Activated naive CD4-positive, alpha-beta T cell (primary cell): ENCODE measurements at places on chromosomes 11 and 22.

DNA sequence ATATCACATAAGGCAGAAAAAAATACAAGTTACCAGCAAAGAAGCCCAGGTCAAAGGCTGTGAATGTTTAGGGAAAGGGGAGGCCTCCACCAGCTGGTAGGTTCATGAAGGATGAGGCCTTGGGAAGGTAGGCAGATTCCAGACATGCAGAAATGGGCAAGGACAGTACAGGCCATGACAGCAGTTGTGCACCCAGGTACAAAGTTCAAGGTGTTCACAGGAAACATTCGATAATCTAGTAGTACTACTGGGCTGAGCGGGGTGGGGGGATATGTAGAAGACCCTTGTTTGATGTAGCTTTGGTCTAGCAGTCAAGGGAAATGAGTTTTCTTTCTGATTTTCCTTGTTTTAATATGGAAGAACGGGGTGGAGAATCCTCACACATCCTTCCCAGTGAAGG lies 152.8 kb upstream of the RASSF10 start:
- DNase-seq: no peak

GRCh38 chr11:72037554-72038311 lies 39.0 kb downstream of the IL18BP start:
- no peak for DNase-seq

DNA sequence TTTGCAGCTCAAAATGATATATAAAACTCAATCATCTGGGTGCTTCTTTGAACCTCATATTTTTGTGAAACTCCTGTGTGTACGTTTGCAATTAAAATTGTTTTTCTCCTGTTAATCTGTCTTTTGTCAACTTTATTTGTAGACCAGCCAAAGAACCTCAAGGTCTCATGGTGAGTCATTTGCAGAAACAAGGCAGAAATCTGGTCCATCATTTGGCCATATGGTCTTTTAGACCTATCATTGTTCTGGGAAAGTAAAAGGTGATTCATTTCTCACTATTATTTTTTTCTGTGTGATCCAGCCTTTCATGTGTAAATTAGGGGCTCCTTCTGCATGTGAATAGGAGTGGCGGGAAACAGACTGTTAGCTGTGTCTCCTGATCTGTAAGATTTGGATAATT lies 399.1 kb upstream of the DDI1 start:
- DNase-seq: no peak

- no peak for DNase-seq
These were observed 355.6 kb upstream of the DDI1 start for GRCh38 chr11:103680826-103681225.

DNA sequence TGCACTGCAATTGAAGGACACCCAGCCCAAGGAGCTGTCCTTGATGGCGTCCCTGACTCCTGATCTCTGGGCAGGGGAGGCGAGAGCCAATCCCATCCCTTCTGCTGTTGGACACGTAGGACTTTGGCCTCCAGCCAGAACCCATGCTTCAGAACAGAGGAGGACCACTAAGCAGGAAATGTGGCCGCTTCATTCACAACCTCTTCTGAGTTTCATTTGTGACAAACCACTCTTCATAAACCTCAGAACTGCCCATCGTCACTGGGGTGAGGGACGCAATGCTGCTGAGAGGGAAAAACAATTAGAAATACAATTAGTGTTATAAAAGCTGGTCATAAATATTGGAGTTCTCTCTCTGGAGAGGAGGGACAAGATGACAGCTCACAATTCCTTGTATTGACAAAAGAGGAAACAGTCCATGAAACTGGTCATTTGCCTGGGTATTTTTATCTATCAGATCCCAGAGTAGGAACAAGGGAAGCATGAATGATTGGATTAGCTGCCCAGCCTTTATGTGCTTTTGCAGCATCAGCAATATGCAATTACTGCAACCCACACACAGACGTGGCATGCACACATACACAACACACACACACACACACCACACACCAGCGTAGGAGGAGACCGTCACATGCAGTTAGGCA lies 216.5 kb upstream of the CADM1 start:
- no peak for DNase-seq

DNA sequence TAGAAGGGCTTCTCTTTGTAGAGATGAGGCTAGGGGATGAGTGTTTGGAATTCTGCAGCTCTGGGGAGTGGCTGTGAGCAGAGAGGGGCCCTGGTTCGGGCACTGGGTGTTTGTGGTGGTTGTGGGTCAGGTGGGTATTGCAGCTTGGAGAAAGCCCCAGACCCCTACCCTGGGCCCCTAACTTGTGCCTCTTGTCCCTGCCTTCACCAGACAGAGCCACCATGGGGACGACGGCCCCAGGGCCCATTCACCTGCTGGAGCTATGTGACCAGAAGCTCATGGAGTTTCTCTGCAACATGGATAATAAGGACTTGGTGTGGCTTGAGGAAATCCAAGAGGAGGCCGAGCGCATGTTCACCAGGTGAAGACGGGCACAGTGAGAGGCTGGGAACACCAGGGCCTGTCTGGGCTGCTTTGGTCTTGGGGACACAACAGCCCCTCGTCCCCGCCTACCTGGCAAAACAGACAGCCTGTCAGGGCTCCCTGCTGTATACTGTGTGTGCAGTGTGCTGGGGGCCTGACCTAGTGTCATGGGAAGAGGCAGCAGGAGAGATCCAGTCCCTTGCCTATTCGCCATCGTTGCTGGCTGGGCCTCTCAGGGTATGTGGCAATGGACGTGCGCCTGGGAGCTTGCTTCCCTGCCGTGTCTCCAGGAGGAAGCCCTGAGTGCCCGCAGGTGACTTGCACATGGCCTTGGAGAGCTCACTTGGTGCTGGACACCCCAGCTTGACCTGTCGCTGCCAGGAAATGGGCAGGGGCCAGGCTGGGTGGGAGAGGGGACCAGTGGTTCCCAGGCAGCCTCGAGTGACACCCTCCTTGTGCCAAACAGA lies 4.3 kb downstream of the INCENP start:
- no peak for DNase-seq
